ENCODE measurements at places on chromosomes 5 and 9. TPM values are rescaled to one million over a fixed set of nuclear protein-coding genes. Genes with fewer than 3 reads are reported as not detected.
A peak's percentile ranks its signal among the peaks of the same experiment; 100 is the strongest.

The OBP2B gene
- not detected for total RNA-seq

GRCh38 chr9:69429281-69429680, 104.3 kb downstream of the ENTREP1 start:
- DNase-seq, result no peak

DNA sequence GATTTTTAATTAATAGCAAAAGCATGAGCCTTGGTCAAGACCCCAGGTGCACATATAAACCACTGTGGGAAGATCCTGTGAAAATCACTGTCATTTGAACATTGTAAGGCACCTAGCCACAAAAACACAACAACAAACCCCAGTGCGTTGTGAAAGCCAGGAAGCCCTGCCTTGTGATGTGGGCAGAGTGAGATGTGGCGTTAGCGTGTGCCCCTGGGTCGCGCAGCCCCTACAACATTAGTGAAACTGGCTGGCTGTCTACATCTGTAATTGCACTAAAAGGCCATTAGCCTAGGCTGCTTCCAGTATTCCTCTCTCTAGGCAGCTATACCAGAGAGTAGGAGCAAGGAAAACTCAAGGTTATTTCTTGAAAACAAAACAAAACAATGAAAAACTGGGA, 21.1 kb upstream of the PDZD2 start:
- DNase-seq, result no peak

The GAPT gene
- total RNA-seq, result not detected

The NSUN2 gene
- total RNA-seq, result 19.1 TPM

- no peak for DNase-seq
These were observed 270.7 kb downstream of the NR3C1 start for GRCh38 chr5:143132739-143133138.

DNA sequence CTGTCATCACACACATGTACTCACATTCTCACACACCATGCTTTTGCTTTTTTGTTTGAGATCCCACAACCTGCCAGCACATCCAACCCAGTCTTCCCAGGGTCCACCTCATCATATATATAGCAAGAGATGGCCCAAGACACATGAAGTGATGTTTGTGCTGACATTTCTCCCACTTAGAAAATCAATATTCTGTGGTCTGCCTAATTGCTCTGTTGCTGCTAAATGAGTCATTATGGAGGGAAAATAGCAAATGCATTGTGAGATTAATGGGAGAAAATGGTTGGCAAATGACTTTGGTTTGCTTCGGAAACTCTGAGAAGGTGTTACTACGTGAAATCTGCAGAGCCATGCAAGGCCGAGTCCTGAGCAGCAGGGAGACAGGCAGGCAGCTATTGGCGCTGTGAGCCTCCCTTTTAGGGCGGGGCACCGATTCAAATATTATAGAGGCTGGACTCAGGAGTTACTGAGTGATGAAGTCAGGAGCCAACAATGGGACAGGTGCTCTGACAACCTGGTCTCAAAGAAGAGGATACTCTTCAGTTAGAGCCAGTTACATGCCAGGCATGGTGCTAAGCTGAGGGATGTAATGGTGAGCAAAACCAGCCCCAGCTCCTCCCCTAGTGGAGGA, 62.8 kb downstream of the DAB2IP start:
- DNase-seq, result no peak

The IL4 gene
- not detected for total RNA-seq

DNA sequence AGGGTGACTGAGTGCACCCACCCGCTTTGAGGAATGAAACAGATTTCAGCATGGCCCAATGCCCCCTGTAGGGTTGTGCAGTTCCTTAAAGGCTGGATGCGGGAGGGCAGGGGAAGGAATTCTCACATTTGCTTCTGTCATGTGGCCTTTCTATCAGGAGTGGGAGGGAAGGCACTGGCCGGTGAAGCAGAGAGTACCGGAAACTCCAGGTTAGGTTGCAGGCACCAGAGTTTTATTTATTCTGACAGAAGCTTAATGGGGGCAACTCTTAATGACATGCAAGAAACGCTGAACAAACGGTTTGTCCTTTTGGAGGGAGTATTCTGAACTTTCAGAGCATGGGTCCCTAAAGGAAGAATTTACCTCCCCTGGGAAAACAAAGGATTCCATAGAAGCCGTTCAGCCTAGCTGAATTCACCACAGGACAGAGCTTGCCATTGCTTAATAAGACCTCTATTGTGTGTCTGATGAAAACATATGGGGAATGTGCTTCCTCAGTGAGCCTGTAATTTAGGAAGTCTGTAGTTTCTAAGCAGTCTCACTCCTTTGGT, 44.1 kb upstream of the EQTN start:
- DNase-seq, result no peak

The PCSK1 gene
- total RNA-seq, result 3.2 TPM

DNA sequence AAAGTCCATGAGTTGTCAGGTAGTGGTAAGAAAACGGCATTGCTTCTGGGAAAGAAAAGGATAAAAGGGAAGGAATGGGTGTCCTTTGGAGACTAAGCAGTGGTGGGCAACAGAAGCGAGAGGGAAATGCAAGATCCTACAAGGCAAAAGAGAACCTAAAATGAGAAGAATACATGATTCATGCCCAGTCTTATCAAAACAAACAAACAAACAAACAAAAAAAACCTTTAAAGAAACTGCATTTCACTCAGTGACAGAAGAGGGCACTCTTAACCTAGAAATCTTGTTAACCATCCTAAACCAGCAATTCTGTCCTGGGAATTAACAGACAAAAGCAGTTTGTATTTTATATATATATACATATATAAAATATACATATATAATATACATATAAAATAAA, 88.5 kb downstream of the SUSD1 start:
- no peak for DNase-seq

GRCh38 chr9:11833056-11833455, 860.1 kb upstream of the TYRP1 start:
- no peak for DNase-seq

GRCh38 chr5:174655351-174655750, 69.0 kb upstream of the MSX2 start:
- no peak for DNase-seq

The IL11RA gene
- 50.3 TPM for total RNA-seq

- no peak for DNase-seq
These were observed 4.1 kb upstream of the DNAJB5 start for GRCh38 chr9:34985311-34985899.

The SLC46A2 gene
- not detected for total RNA-seq

The LCNL1 gene
- total RNA-seq, result not detected

The ANKRD55 gene
- total RNA-seq, result not detected

The ADRA1B gene
- 20.6 TPM for total RNA-seq

GRCh38 chr5:98772415-98773213, 849 bp upstream of the RGMB start:
- peak; percentile 87 for DNase-seq

- no peak for DNase-seq
These were observed 3.4 kb downstream of the ARL10 start for GRCh38 chr5:176368726-176369125.

The TMEM252 gene
- total RNA-seq, result not detected

DNA sequence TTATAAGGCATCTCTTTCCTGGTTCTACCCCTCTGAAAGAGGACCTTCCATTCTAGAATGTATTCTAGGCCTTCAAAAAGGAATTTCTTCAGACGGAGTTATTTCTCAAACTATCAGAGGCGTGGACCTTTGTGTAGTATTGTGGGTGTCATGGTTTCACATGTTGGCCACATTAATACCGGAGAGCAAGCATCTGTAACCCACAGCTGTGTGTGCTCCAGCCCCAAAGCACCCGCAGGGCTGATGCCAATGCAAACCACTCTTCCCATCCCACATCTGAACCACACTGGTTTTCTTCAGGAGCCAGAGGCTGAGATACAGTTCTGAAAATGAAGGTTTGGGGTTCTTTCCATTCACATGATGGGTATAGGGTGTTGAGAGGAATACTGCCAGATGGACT, 127.1 kb downstream of the BNC2 start:
- DNase-seq, result no peak

DNA sequence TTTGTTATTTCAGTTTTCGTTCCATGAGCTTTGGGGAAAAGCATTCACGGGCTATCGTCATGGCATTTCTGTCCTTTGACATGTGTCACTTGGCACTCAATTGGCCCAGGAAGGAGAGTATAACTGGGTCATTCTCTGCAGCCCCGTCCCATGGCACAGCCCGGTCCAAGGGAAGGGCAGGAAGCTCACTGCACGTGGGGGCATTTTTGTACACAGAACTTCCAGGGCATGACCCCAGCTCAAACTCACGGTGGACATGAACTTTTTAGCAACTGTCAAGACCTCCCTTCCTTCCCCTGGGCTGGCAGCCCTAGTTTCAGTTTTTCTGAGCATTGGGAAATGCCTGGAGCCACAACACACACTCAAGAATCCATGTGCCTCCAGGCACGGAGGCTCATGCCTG, 161.6 kb upstream of the PANK3 start:
- peak; percentile 74 for DNase-seq

The CAMK4 gene
- total RNA-seq, result under 0.01 TPM

The SLF1 gene
- total RNA-seq, result 0.11 TPM

The C5orf52 gene
- not detected for total RNA-seq

DNA sequence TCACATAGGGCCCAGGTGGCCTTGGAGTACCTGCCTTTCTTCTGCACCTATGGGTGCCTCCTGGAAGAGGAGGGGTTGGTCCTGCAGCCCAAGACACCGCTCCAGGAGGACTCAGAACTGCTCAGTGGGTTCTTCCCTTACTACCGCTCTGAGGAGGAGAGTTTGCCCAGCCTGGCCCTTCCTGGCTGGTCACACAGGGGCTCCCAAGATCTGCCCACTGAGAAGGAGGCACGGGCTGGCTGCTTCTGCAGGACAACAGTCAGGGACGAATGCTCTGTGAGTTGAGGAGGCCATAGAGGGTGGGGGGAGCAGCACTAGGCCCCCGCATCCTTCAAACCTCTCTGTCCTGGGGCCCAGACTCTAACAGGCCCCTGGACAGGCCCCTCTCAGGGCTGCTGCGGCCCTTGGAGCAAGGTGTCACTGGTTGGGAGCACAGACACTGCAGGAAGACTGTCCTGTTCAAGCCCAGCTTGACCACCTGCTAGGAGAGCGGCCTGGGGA, 9.9 kb upstream of the SLC25A48 start:
- no peak for DNase-seq

DNA sequence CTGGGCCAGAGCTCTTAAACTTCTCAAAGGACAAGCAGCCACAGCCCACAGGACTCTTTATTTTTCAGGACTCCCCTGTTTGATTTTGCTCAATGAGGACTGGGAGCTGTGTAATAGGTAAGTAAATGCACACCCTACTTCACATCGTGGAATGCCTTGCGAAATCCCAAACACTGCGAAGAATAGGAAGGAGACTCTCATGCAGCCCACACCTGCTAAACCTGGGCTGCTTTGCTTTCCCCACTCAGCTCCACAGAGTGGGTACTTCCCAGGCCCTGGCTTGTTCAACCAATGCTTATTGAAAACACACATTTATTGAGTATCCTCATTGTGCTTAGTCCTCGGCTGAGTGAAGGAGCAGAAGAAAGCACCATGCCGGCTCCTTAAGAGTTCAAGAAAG, 103.3 kb upstream of the FSTL4 start:
- peak; percentile 15 for DNase-seq

DNA sequence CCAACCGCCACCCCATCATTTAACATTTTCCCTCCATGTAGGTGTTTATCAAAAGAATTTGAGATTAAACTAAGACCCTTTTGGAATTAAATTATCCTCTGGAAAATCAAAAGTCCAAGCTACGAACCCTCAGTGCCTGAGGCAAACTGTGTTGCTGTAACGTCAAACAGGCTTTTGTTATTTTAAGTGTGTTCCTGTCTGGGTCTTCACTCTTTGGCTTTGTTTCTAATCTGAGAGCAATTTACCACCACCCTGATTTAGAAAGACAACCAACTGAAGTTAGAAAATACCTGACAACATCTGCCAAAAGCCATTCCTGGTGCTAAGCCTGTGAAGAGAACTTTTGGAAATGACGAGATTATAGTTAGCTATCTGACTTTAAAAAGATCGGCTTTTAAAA, 199.9 kb downstream of the DIRAS2 start:
- DNase-seq, result no peak

DNA sequence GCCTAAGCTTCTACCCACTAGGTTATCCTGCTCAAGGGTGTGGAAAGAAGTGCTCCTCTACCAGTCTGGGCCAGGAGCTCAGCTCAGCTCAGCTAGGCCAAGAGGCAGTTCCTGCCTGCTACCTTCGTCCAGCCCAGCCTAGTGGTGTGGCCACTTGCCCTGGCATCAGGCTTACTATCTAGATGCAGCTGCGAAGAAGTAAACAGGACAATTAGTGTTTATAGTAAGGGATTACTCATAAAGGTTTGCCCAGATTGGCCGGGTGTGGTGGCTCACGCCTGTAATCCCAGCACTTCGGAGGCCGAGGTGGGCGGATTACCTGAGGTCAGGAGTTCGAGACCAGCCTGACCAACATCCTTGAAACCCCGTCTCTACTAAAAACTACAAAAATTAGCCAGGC, 12.8 kb upstream of the SPATA24 start:
- DNase-seq, result no peak

GRCh38 chr9:117706421-117707116, 2.4 kb downstream of the TLR4 start:
- DNase-seq, result no peak

- DNase-seq, result peak; percentile 74
These were observed 2.1 kb upstream of the NFIB start for GRCh38 chr9:14315875-14316601.

- no peak for DNase-seq
These were observed 12.8 kb upstream of the RXRA start for GRCh38 chr9:134313470-134313869.

DNA sequence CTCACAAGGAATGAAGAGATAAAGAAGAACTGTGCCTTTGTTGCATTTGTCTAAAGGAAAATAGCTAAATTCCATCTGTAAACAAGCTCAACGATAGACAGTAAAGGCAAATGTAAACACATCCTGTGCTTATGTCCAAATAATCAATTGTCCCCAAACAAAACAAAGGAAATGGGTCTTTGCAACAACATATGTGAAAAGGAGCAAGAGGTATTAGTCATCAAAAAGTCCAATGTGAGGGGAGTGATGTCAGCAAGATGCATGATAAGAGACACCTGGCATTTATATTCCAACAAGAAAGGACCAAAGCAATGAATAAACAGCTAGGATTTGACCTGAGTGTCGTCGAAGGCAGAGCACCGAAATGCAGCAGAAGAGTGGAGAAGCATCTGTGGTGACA, 209.1 kb downstream of the ASTN2 start:
- no peak for DNase-seq

- no peak for DNase-seq
These were observed 284.4 kb upstream of the RFX3 start for GRCh38 chr9:3810231-3810630.
